ENCODE measurements at places on chromosomes 4 and X.
A peak's percentile ranks its signal among the peaks of the same experiment; 100 is the strongest.

GRCh38 chr4:13580036-13580435 is 35.7 kb upstream of the NKX3-2 start:
- no peak for DNase-seq

GRCh38 chr4:123476089-123476488 is 79.5 kb downstream of the SPRY1 start:
- DNase-seq: no peak

GRCh38 chr4:121684561-121684960 is 12.2 kb downstream of the ANXA5 start:
- no peak for DNase-seq

DNA sequence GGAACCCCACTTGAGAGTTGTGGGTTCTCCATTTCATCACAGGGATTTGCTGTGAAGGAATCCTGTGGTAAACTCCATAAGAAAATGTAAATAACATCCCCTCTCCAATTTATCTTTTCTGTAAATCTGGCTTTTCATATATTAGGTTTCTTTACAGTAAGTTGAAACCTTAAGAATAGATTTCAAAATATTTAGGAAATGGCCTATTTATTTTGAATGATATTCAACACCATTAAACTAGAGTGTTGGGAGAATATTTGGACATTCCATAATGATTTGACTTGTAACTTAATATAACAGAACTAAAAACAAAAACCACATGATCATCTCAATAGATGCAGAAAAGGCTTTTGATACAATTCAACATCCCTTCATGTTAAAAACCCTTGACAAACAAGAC is 197.3 kb upstream of the PGRMC2 start:
- DNase-seq: no peak

DNA sequence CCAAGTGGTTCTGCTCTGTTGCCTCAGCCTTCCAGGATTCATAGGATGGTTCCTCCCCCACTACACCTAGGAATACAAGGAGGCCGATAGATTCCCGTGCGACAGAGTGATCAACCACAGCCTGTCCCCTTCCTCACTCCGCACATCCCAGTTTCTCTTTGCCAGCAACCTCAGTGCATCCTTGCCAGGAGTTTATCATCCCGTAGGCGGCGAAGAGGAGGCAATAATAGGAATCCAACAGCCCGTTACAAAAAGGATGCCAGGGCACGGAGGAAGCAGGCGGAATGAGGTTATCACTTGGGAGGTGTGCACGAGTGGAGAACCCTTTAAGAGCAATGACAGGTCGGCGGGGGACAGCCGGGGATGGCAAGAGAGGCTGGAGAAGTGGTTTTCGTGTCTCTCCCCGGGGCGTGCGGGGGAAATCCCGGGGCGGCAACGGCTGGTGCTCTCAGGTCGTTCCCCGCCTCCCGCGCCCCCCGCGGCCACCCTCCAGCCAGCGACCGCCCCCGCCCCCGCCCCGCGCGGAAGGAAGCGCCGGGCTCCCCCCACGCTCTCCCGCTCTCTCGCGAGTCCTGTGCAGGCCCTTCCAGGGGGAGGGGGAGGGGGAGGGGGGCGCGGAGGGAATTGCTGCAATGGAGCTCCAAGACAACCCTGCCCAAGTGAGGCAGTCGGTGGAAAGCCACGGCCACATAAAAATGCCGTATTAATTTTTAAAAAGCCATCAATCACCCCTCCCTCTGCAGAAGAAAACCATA is 1.6 kb downstream of the PPP3CA start:
- no peak for DNase-seq

DNA sequence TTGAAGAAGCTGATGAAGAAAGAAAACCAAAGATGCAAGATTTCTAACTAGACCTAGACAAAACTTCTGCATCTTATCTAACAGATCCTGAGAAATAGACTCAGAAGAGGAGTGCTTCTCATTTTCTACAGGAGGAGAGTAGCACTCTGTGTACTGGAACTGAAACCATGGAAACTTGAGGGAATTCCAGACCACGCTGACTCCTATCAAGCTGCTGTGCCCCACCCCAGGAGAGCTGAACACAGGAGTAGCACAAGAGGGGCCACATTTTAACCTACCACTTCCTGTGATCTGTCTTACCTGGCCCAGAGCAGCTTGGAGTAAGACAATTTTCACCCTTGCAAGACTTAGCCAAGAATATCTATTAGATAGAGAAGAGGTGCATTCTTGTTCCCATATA is 248.9 kb downstream of the SCFD2 start:
- DNase-seq: no peak

- no peak for DNase-seq
These were observed 14.3 kb upstream of the UBA1 start for GRCh38 chrX:47179221-47179927.

- DNase-seq: no peak
These were observed 428.0 kb downstream of the ZNF674 start for GRCh38 chrX:46117234-46117633.

DNA sequence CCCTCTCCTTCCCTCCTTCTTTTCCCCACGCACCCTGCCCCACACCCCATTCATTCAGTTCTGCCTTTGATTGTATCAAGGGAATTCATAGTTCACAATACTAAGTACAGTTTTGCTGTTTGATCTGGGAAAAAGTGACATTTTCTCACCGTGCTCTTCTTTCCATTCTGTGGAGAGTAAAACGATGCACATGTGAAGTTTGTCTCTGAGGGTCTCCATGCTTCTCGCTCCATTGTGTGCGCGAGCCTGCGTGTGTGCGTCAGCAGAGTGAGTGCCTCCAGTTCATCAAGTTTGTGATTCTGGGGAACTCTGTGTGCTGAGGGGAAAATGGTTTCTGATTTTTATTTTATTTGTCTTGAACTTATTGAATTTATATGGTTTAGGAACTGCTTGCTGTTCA is 1.9 kb downstream of the STK26 start:
- DNase-seq: no peak

GRCh38 chrX:97294041-97294440 is 410.3 kb downstream of the RPA4 start:
- DNase-seq: no peak

DNA sequence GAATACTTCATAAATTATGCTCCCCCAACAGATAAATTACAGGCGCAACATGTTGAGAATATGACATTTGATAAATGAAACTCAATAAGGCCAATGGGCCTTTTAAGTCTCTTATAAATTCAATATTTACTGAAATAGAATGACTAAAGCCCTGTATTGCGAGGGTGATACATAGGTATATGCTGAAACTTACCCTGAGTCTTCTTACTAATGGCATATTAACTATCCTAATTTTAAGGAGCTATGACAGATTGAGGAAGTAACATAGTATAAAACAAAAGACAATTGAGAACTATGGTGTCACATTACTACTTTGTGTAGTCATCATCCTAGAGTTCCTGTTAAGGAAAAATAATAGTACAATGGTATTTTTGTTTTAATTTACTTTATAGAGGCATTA is 440.7 kb downstream of the IL15 start:
- no peak for DNase-seq

DNA sequence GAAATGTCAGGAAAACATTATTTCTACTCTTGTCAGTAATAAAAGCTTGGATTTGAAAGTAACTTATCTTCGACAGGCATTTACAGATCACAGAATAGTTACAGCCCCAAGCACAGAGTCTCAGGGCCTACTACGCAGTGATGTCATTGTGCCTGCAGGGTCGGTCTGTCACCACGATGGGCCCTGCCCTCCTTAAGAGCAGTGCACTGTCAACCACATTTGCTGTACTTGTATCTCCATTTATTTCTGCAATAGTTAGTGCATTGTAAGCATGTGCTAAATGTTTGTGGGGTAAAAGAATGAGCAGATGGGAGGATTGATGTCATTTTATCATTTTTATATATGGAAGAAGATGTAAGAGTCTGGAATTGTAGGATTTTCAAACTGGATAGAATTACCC is 13.6 kb upstream of the CCKAR start:
- DNase-seq: no peak

GRCh38 chr4:132396636-132397035 is 752.5 kb upstream of the PCDH10 start:
- DNase-seq: no peak

- no peak for DNase-seq
These were observed 58.7 kb downstream of the LEF1 start for GRCh38 chr4:108109997-108110416.

GRCh38 chrX:136259543-136259942 is 8.3 kb upstream of the MAP7D3 start:
- DNase-seq: no peak

- DNase-seq: no peak
These were observed 230.2 kb downstream of the AFAP1 start for GRCh38 chr4:7709431-7709830.

DNA sequence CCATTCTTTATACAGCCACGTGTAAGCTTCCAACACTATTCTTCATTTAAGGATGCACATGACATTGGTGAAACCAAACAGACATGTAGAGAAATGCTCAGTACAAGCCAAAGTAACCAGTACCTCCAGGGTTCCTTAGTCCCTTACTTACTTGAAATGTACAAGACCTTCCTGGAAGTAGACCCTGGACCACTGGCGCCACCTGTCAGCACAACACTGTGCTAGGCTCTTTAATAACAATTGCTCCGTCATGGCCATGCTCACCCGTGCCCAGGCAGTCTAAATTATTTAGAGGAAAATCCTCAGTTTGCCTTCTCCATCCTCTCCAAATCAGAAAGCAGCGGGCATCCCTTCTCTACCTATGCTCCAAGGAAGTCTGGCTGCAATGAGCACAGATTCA is 52.7 kb downstream of the ADGRA3 start:
- no peak for DNase-seq

- no peak for DNase-seq
These were observed 121.9 kb downstream of the PALLD start for GRCh38 chr4:168618577-168619265.

GRCh38 chr4:80717204-80717603 is 313.3 kb upstream of the BMP3 start:
- no peak for DNase-seq

GRCh38 chr4:180292339-180292738 is 1950.9 kb upstream of the TENM3 start:
- no peak for DNase-seq

- no peak for DNase-seq
These were observed 62.8 kb downstream of the FAM9B start for GRCh38 chrX:8971116-8971515.

- no peak for DNase-seq
These were observed 150.2 kb downstream of the RRAGB start for GRCh38 chrX:55867708-55868107.

GRCh38 chr4:112975567-112976355 is 73.7 kb upstream of the ANK2 start:
- DNase-seq: no peak

GRCh38 chrX:51954592-51954991 is 61.2 kb downstream of the MAGED1 start:
- no peak for DNase-seq

GRCh38 chrX:104762641-104763040 is 196.6 kb downstream of the IL1RAPL2 start:
- DNase-seq: no peak

DNA sequence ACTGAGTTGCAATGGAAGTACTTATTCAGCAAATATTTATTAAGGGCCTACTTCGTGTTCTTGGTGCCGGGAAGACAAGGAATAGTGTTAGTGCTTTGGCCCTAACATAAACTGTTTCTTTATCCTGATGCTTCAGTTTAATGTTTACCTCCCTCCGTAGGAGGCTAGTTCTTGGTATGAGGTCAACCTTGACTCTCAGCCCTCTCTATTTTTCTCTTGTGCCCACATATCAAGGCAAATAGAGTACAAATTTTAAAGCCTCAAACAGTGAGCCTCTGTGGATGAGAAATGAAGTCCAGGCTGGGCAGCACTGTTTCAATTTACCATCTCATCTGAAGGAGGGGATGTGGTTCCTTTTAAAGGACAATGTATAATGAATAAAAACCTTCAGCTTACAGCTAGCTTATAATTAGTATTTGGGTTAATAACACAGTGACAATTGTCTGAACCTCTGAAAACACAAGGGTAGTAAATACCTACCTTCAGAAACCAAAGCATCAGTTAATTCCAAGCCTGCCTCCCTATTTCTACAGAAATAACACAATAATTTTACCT is 68.5 kb downstream of the SH3RF1 start:
- no peak for DNase-seq

DNA sequence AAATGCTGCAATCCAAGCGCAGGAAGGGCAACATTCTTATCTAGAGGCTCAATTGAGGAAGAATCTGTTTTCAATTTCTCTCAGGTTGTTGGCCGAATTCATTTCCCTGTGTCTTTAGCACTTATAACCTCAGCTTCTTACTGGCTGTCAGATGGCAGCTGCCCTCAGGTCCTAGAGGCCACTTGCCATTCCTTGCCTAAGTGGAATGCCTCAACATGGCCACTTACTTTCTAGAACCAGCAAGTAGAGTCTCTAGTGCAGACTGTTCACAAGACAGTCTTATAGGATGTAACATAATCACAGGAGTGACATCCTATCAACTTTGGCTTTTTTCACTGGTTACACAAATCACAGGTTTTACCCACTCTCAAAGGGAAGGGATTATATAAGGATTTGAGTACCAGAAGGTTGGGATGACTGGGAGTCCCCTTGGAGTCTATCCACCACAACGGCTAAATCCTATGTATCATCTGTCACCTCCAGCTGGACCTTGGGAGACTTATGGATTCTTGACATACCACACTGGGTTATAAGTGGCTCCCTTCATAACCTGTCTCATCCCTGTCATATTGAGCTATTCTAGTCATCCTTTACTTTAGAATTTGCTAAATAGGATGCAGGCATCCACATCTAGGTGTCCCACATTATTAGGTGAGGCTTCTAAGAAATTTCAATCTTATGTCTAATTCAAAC is 297.9 kb upstream of the CTSO start:
- no peak for DNase-seq

- DNase-seq: no peak
These were observed 73.6 kb downstream of the TMEM156 start for GRCh38 chr4:38958453-38959190.

GRCh38 chr4:118280501-118281218 is 72.1 kb downstream of the PRSS12 start:
- DNase-seq: peak; percentile 6

DNA sequence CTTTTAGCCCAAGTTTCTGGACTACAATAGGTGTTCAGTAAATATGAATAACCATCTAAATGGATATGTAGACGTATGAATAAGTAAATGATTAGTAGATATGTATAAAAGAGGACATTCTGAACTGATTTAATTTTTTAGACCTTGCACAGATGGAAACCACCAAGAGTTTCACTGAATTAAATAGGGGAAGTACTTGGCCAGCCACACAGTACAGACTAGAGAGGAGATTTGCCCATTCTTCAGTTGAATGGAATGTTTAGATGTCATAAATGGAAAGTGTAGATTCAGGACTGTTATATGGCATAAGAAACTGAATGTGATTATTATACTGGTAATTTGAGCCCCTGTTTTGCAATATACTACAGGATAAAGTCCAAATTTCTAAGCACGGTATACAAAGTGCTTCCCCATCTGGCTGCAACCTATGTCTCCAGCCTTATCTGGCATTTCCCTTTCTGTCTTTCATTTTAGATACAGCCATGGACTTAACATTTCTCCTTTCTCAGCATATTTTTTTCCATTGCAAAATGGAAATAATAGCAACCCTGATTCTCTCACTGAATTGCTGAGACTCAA is 137.8 kb upstream of the HS3ST1 start:
- DNase-seq: no peak

DNA sequence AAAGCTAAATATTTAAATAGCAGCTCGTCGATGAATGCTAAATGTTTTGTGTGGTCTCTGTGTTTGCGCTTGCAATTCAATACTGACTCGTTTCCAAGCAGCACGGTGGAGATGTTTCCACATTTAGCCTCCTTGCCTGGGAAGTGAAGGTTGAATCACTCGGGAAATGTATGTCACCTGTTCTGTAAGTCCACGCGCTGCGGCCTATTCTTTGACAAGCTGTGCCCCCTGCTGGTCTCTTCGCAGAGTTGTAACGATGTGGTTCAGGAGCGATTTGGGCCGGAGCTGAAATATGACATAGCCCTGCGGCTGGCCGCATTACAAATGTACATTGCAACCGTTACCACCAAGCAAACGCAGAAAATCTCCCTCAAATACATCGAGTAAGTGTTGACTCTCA is 89.6 kb upstream of the PRPS2 start:
- peak; percentile 69 for DNase-seq

All from NCI-H774 (cell line).